ENCODE measurements at places on chromosomes 4 and X.

DNA sequence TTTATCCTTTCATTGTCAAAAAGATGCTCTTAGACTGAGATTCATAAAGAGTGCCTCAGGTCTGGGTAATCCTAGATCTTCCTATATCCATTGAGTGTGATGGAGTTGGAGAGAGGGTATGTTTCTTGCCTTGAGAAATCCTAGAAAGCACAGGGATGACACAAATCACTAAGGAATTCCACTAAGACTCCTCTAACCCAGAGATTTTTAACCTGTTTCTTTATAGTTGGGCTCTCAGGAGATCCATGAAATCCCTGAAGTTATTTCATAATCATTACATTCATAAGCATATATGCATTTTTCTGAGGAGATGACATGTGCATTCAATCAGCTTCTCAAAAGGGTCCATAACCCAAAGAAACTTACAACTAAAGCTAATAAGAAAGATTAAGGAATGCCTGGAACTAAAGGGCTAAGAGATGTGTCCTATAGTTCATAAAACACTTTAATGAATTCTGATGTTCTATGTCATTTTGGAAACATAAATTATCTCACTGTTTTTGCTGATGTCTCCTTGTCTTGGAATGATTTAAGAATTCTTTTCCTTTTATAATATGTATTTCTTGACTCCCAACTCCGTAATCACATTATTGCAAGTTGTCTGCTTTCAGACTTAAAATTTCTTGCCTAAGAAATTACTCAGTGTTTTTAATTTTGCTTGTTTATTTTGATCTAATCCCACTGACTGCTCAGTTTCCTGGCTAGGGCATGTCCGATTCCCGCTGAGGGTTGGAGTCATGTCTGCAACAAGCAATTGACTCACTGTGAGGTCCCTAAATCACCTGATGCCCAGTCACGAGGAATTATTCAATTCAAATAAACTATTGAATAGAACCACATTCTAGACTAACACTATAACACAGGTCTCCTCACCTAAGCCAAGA lies 2.8 kb upstream of the AMTN start:
- DNase-seq = no peak

DNA sequence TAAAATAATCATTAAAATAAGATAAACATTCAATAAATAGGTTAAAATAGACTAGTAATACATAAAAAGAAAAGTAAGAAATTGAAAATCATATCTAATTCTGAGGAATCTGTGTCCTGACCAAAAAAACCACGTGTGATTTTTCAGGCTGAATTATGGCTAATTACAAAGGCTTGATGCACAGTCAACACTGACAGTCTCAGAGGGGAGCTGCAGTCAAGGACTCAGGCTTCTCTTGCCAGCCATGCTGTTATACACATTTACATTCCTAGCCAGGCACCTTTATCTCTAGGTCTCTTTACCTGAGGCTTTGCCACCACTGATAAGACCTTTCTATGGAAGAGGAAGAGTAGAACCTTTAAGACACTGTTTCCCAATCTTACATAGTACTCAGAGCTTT lies 1737.7 kb upstream of the PCDH10 start:
- DNase-seq = no peak

GRCh38 chr4:159487284-159487747 lies 384.4 kb downstream of the RAPGEF2 start:
- DNase-seq = peak; percentile 75

GRCh38 chr4:98474408-98474844 lies 184.0 kb downstream of the TSPAN5 start:
- peak; percentile 92 for DNase-seq

GRCh38 chrX:43949669-43950068 lies 23.5 kb downstream of the NDP start:
- no peak for DNase-seq

Data from AG10803 (cell line).